GM12865 (cell line): ENCODE measurements at places on chromosomes 2 and 18.

DNA sequence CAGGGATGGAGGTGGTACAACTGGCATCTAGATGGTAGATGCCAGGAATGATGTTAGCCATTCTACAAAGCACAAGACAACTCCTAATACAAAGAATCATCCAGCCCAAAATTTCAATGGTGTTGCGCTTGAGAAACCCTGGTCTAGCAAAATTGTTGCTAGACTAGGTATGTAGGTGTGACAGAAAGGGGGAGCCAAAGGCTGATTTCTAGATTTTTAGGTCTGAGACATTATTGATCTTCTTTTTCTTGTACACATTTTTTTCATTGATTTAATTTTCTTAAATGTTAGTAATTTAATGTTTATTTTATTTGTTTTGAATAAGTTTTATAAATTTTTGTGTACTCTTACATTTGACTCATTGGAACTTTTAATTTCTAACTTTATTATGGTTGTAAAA is 216.4 kb downstream of the FSIP2 start:
- DNase-seq, result no peak

DNA sequence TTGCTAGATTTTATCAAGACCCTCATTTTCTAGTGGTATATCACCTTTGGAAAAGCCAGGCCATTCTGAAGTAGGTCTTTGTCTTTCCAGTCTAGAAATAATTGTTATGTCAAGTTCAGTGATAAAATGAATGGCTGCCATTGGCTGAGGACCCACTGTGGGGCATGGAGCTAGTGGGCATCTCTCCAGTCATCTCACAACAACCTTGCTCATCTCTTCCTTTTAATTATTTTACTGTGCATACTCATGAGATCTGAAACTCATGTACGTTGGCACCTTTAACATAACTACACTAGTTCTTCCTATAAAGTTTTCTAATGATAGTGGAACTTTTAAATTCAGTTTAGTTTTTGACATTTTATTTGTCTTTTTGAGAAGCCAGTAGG is 240.9 kb downstream of the SLC8A1 start:
- DNase-seq, result no peak

- DNase-seq, result no peak
Measured at GRCh38 chr2:69369802-69370201, 17.2 kb downstream of the GFPT1 start.

DNA sequence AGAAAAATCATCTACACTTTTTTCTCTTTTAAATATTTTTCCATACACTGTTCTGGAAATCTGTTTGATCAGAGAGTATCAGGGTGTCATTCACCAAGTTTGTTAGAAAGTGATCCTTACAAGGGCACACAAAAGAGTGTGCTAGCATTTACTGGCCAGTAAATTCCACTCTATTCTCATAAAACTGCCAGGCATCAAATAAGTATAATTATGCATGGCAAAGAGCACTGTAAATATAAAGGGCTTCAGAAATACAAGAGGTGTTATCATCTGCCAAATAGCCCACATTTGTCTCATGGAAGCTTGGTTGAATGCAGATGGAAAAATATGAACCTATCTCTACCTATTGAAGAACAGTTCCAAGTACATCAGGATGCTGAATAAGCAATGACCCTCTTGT is 847.3 kb upstream of the ACVR2A start:
- no peak for DNase-seq

GRCh38 chr2:205138735-205139134 is 543.6 kb upstream of the NRP2 start:
- no peak for DNase-seq

DNA sequence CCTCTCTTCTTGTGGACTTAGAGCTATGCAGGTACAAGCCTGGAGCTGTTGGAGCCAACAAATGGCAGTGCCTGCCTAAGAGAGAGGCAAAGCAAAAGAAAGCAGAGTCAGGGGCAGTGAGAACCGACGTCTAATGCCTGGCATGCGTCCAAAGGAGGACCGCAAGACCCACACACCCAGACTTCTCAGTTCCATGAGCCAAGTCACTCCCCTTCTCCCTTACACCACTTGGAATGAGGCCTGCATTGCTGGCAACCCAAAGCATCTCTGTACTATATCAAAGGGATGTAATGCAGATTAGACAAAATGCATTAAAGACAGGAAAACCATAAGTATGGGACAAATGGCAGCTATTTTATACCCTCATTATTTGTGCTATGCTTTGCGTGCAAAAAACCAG is 49.9 kb upstream of the RNU4ATAC start:
- DNase-seq, result no peak

- no peak for DNase-seq
Measured at GRCh38 chr2:112021290-112021689, 33.8 kb upstream of the TMEM87B start.

- no peak for DNase-seq
Measured at GRCh38 chr2:15667809-15668556, 76.3 kb downstream of the DDX1 start.

- DNase-seq, result no peak
Measured at GRCh38 chr18:10013621-10014543, 100.1 kb downstream of the VAPA start.

- DNase-seq, result no peak
Measured at GRCh38 chr2:648476-649424, 28.5 kb downstream of the TMEM18 start.

DNA sequence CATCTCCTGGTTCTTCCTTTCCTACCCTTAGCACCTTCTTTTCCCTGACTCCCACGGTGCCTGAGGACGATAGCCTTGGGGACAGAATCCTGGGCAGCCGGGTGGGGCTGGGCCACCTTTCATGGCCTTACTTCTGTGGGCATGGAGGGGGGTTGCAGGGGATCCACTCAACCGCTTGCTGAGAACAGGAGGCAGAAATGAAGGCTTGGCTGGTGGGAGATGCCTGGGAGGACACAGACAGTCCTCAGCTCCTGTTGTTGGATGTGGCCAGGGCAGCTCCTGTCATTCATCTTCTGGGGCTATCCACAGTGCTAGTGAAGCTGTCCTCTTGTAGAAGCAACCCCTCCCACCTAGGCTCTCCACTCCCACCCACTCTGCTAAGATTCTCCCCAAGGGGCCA is 95.5 kb upstream of the CELF4 start:
- no peak for DNase-seq

DNA sequence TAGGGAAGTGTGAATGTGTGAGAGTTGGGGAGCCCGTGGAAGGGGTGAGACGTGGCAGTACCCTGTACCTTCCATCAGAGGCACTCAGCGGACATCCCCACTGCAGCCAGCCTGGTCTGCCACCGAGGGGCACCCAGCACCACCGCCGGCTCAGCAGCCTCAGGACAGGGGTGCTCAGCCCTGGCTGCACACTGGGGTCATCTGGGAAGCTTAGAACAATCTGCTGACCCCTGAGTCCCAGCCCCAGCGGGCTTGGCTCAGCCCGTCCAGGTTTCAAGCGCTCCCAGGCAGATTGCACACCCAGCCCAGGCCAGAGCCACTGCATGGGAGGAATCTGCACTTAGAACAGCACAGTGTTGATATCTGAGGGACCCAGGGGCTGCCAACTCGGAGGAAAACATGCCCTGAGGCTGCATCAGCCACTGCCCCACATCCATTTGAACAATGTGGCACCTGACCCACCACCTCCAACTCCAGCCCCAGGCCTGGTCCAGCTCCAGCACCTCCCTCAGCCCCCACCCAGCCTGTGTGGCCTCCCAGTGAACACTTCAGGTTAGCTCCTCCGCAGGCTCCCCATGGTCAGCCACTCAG is 147.1 kb upstream of the OTOS start:
- no peak for DNase-seq

DNA sequence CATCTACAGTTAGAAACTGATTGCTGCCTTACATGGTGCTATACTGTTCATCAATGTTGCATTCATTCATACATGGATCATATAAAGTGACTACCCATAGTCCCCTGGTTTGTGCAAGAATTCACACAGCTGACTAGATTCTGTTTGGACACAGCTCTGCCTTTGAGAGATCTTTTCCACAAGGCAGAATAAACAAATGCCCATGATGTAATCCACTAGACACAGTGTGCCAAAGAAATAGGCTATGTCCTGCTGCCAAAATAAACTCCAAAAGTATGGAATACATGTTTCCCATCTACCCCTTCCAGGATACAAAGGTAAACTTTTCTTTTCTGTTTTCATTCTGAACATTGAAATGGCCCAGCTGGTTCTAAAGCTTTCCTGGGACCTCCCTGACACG is 269.4 kb upstream of the CHAC2 start:
- no peak for DNase-seq

DNA sequence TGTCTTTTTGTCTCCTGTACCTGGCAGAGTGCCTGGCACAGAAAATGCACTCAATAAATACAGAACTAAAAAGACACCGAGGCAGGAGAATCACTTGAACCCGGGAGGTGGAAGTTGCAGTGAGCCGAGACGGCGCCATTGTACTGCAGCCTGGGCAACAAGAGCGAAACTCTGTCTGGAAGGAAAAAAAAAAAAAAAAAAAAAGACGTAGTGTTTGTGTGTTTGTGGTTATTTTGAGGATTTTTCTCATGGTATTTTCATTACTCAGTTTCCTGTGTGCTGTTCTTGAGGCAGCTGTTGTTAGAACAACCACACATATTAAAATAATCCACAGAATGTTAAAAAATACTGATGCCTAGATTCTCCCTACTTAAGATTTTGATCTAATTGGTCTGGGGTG is 519.2 kb upstream of the SPHKAP start:
- no peak for DNase-seq

GRCh38 chr2:128756365-128756717 is 437.7 kb upstream of the HS6ST1 start:
- no peak for DNase-seq

DNA sequence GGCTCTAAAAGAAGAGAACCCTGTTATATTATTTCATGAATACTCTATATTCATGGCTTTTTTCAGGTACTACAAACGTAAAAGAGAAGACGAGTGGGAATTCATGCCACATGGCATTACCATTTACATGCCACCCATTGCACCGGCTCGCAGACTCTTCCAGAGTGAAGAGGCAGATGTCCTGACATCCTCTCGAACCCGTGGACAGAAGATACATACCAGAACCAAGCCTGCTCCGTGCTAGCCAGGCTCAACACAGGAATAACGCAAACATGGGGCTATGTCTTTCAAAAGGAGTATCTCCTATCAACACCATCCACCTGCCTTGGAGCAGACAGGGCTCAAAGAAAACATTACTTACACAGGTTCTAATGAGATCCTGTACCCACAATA is 168.8 kb downstream of the THADA start:
- DNase-seq, result peak; percentile 5

DNA sequence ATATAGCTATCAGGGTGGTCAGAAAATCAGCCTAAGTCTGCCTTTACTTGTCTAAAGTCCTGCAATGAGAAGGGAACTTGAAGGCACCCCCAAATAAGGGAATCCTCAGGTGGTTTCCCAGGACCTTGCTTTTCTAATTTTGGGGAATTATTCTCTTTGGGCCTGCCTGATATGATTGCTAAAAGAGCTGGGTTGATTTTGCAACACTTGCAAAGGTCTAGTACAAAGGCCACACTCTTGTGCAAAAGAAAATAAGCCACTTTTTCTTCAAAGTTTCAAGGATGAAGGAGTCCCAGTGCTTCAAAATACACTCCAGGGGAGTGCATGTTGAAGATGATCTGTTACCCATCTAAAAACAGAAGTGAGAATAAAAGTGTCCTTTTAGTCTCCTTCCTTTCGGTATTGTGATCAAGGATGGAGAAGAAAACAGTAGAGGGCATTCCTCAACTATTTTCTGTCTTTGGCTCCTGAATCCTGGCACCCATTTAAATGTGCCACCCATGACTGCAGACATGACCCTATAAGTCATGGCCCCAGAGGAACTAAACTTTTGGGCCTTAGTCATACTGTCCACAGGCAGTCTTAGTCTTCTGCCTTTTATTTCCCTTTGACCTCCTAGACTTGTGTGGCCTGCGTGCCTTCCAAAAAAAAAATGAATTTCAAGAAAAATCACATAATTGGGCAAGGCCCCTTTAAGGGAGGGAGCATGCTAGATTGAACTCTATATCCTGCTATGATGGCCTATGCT is 5.1 kb downstream of the SULT1C3 start:
- no peak for DNase-seq

- peak; percentile 73 for DNase-seq
Measured at GRCh38 chr2:136384531-136385303, 266.8 kb upstream of the CXCR4 start.

GRCh38 chr2:1997409-1997808 is 253.1 kb upstream of the PXDN start:
- DNase-seq, result no peak

DNA sequence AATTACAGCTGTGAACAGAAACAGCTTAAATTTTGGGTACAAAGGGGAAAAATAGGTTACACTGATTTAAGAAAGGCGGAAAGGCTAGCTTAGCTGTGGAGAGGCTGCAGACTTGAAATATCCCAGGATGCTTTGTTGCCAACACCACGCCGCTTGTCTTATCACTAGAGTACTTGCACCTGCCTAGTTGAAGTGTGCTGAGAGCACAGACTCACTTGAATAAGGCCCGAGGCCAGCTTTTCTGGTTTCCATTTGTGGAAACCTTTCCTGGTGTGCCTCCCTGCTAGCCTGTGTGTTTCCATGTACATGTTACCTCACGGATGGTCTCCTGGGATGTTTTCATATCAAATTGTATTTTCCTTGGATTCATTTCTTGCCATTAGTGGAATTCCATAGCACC is 3.2 kb downstream of the CABLES1 start:
- DNase-seq, result no peak

DNA sequence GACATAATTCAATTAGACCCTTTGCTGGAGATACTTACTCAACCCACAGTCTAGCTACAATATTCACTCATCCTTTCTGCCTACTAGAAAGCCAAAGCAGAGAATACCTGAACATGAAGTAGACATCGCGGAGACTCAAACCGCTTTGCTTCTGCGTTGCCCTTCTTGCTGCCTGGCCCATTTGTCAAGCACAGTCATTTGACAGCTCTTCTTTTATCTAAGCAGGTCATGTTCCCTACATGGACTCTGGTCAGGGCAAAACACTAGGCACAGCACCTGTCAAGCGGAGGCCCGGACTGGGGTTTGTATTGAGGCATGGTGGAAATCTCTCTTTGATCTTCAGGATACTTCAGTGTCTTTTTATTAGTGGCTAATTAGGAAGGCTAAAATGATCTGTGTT is 89.7 kb downstream of the FARSB start:
- no peak for DNase-seq

- no peak for DNase-seq
Measured at GRCh38 chr2:42236911-42237310, 67.8 kb downstream of the EML4 start.

DNA sequence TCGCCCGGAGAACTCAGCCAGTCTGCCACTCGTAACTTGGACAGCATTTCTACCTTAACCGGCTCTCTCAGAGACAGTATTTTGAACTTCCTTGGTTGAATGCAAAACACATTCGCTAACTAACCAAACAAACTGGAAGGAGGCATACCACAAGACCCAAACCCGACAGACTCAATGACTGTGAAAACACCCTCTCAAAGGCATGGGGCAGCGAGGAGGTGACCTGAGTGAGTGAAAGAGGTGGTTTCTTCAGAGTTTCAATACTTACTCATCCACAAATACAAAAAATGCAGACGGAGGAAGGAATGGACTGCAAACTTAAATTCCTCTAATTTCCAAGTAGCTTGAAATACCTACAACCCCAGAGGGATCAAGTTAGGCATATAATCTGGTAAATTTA is 132.9 kb downstream of the GAREM1 start:
- no peak for DNase-seq

- DNase-seq, result no peak
Measured at GRCh38 chr2:221494556-221494955, 77.5 kb downstream of the EPHA4 start.

- DNase-seq, result no peak
Measured at GRCh38 chr2:236548179-236548921, 21.3 kb upstream of the ACKR3 start.
